Kidney capillary endothelial cell (primary cell): ENCODE measurements at places on chromosomes 2 and 18.

DNA sequence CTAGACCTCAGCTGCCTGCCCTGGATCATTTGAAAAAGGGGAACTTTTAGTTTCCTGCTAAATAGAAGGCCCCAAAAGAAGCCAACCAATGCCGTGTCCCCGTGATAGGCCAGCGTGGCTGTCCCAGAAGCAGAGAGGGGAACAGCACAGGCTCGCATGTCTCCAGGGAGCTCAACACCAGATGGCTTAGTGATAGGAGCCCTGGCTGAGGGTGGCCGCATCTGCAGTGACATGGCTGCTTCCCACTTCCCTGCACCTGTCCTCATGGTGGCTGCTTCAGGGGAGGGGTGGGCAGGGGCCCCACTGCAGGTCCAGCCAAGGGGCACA lies 79.6 kb downstream of the MBP start:
- no peak for DNase-seq

GRCh38 chr2:234843411-234843810 lies 108.4 kb upstream of the SH3BP4 start:
- DNase-seq: no peak

DNA sequence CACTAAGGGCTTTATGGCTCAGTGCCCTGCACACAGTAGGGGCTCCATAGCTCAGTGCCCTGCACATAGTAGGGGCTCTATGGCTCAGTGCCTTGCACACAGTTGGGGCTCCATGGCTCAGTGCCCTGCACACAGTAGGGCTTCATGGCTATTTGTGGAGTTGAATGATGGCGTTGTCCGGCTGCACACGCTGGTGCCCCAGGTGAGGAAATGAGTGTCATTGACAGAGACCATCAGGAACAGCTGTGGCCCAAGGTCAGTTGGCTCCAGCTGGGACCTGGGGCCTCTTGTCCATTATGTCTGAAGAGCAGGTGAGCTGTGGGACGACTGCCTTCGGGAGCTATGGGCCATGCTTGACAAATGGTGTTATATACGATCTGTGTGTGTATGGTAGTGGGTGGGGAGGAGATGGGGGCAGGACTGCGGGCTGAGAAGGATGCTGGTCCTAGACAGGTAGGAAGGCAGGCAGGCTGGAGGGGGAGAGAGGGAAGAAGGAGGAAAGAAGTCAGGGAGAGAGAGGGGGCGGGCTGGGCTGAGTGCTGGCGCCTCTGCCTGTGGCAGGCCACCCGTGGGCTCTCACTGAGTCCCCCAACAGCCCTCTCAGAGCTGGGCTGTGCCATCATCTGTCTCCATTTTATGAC lies 130.6 kb downstream of the CLIP4 start:
- DNase-seq: no peak

- DNase-seq: no peak
These were observed 26.1 kb upstream of the ROCK2 start for GRCh38 chr2:11370377-11371091.

- no peak for DNase-seq
These were observed 39.4 kb downstream of the SLC8A1 start for GRCh38 chr2:40412456-40412855.

GRCh38 chr2:165294912-165295311 lies 55.7 kb downstream of the SCN2A start:
- DNase-seq: no peak

GRCh38 chr2:43367012-43367782 lies 140.8 kb upstream of the ZFP36L2 start:
- DNase-seq: no peak

DNA sequence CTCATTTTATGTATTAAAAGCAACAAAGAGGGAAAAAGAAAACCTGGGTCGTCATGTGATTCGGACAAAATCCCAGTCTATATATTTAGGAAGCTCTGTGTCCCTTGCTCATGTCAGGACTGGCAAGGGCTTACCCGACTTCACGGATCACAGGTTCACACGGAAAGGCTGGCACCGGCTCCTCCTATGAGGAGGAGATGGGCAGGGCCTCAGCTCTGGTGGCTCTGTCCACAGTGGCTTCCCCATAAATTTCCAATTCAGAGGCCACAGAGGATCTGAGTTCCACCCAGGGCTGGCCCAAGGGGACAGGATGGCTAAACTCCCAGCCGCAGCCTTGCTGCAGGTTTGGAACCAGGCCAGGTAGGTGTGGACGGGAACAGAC lies 186.8 kb downstream of the BCL2 start:
- no peak for DNase-seq

- DNase-seq: no peak
These were observed 146.3 kb upstream of the RIOK3 start for GRCh38 chr18:23306822-23307221.

- DNase-seq: no peak
These were observed 27.4 kb upstream of the CATIP start for GRCh38 chr2:218329027-218329825.

GRCh38 chr18:32301976-32302743 lies 112.3 kb downstream of the MEP1B start:
- no peak for DNase-seq

- no peak for DNase-seq
These were observed 477.5 kb downstream of the SLC4A3 start for GRCh38 chr2:220104871-220105351.

GRCh38 chr2:222938327-222938726 lies 77.5 kb downstream of the ACSL3 start:
- DNase-seq: no peak

DNA sequence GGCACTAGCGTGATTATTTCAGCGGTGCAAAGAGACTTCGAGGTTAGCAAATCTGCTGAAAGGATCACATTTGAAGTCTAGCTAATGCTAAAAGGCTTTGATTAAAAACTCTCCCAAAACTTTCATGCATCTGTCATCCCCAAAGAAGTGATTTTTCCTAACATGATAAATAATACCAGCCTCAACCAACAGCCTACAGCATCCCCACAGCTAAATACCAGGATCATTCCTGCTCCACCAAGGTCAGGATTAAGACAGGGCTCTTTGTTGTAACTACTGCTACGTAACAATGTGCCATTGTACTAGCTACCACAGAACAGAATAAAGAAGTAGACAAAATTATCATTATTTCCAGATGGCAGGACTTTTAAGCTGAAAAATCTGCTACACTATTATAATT lies 1.6 kb downstream of the OR6B3 start:
- DNase-seq: no peak

DNA sequence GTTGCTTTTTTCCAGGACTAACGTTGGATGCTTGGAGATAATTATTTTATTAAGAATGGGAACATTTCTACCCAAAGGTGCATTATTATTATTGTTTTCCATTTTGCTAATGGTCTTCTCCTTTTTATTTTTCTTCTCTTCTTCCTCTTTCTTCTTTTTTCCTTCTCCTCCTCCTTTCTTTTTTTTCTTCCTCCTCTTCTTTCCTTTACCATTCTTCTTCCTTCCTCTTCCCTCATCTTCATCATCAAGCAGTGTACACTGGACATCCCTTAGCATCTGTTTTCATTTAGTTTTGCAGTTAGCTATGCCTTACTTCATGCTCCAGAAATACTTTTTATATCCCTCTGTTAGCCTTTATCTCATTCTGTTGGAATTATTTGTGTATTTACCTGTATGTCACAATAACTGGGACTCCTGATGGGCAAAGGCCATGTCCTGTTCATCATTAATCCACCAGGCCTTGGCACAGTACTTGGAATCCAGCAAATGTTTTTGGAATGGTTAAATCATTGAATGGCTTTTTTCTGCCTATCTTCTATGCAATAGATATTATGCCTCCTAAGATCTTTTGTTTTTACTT lies 162.7 kb downstream of the CAMKMT start:
- DNase-seq: no peak

GRCh38 chr2:30255466-30256408 lies 24.4 kb downstream of the LBH start:
- DNase-seq: no peak

GRCh38 chr2:176109192-176109901 lies 2.3 kb downstream of the HOXD11 start:
- DNase-seq: no peak

DNA sequence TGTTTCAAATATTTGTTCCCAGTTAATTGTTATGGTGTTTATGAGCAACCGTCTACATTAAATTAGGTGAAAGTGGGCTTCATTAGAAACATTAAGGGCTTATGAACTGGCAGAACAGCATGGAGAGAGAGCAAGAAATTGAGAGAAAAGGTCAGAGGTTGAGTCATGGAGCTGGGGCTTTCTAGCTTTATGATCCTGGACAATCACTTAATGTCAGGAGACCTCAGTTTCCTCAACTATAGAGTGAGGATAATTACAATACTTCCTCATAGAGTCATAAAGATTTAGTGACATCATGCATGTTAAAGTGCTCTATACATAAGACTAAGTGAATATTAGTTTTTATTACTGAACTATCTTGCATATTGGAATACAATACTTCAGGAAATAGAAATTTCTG lies 83.9 kb downstream of the PLCL1 start:
- no peak for DNase-seq

DNA sequence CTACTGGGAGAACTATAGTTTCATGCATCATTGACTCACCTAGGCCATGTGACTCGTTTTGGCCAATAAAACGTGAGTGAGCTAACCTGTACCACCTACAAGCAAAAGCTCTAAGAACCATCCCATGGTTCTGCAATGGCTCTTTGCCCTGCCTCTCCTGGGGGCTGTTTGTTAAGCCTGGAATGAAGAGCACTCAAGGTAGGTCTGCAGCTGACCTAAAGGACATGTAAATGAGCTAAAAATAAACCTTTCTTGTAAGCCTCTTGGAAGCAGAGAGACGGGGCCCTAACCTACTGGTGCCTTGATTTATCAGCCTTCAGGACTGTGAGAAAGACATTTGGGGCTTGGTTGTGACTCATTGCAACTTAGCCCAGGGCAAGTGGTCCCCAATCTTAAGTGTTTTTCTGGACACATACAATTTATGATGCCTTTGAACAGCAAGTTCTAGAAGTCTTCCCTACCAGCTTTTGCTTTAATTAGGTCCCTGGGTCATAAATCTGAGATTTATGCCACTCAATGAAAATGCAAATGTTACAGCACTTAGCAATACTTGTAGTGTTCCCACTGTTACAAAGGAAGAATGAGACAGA lies 107.4 kb downstream of the OSBPL6 start:
- no peak for DNase-seq

- peak; percentile 65 for DNase-seq
These were observed 15.2 kb upstream of the PLEKHM3 start for GRCh38 chr2:208040199-208041171.

GRCh38 chr2:16149349-16150243 lies 209.2 kb downstream of the MYCN start:
- no peak for DNase-seq

DNA sequence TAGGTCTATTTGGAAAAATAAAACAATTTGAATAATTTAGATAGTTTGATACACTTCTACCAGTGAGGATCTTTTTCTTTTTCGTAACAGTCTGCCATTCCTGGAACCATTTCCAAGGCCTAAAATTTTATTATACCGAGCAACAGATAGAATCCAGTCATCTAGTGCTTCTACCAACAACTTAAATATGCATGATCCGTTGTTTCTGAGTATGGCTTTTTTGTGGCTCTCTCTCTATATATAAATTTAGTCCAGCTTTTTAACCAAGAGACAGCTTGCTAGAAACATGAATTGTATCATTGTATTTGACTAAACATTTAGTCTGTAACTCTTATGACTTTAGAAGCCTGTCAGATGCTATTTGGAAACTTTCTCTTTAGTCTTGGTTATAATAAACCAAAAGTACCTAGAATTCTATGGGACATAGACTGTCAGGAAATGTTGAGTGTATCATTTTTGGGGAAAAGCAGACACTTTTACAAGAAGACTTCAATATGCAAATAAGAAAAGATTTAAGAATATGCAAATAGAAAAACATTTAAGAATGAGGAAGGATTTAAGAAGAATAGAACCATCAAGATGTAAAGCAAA lies 161.4 kb downstream of the ZEB2 start:
- DNase-seq: no peak

DNA sequence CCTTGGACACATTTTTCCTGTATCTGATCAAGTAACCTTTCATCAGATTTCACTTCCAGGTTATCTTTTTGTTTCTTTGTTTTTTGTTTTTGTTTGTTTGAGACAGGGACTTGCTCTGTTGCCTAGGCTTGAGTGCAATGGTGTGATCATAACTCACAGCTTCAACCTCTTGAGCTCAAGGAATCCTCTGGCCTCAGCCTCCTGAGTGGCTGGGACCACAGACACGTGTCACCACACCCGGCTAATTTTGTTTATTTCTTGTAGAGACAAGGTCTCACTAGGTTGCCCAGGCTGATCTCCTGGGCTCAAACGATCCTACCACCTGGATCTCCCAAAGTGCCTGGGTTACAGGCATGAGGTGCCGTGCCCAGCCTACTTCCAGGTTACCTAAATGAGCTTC lies 124.9 kb downstream of the L3MBTL4 start:
- no peak for DNase-seq

DNA sequence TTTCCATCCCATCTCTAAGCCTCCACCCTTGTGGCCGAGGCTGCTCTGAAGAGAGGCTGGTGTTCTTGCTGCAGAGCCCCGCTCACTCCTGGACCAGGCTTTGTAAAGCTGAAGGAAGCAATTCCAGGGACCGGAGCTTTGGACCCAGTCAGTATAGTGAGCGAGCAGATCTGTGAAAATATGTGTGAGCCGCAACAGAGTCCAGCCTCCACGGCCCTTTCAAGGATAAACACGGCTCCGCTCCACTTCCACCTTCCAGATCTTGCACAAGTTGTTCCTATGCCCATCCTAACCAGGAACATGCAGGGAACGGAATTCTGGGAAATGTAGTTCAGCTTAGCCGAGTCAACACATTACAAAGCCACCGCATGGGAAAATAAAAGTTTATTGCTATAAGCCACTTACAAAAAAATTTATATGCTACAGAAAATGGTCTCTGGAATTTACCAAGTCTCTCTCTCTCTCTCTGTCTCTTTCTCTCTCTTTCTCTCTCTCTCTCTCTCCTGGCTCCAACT lies 151.7 kb upstream of the ZNF521 start:
- DNase-seq: peak; percentile 49

DNA sequence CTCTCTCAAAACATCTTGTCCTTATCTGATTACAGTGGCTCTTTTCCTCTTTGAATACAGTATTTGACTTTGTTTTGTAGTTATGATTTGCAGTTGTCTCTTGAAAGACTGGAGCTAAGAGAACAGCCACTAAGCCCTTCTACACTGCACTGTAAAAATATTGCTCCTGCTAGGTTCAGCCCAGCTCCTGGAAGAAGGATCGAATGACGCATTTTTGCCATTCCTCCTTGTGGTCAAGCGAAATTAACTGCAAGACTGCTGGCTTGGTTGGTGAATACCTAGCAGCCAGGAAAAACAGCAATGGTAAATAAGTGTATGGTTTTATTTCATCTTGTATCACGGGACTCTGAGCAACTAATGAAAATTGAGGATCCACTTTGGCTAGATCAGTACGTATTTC lies 407.8 kb upstream of the CDH2 start:
- no peak for DNase-seq

GRCh38 chr18:32326450-32327308 lies 136.8 kb downstream of the MEP1B start:
- no peak for DNase-seq

- no peak for DNase-seq
These were observed 161.1 kb downstream of the EN1 start for GRCh38 chr2:118686346-118686745.

- no peak for DNase-seq
These were observed 127.1 kb upstream of the TTC39C start for GRCh38 chr18:23887493-23887892.

GRCh38 chr18:63148449-63149301 lies 170.9 kb downstream of the BCL2 start:
- DNase-seq: no peak
